ENCODE measurements at places on chromosomes 13 and 19.

GRCh38 chr13:52127378-52127777 is 1.5 kb downstream of the NEK5 start:
- no peak for DNase-seq

GRCh38 chr13:95471960-95472359 is 80.6 kb upstream of the CLDN10 start:
- DNase-seq, result no peak

DNA sequence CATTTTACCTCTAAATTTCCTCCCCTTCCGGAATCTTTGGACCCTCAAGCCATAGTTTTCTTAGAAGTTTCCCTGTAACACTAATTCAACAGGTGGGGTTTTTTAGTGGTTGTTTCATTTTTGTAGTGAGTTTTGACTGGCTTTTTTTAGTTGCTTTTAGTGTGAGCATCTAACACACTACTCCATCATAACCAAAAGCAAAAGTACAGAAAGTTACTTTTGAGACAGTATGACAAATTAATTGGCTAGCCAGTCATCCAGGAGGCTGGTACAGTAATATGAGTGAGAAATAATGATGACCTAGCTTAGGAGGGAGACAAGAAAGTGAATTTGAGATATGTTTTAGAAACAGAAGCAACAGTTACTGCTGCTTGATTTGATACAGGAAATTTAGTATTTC is 71.5 kb downstream of the DNAJC15 start:
- DNase-seq, result no peak

DNA sequence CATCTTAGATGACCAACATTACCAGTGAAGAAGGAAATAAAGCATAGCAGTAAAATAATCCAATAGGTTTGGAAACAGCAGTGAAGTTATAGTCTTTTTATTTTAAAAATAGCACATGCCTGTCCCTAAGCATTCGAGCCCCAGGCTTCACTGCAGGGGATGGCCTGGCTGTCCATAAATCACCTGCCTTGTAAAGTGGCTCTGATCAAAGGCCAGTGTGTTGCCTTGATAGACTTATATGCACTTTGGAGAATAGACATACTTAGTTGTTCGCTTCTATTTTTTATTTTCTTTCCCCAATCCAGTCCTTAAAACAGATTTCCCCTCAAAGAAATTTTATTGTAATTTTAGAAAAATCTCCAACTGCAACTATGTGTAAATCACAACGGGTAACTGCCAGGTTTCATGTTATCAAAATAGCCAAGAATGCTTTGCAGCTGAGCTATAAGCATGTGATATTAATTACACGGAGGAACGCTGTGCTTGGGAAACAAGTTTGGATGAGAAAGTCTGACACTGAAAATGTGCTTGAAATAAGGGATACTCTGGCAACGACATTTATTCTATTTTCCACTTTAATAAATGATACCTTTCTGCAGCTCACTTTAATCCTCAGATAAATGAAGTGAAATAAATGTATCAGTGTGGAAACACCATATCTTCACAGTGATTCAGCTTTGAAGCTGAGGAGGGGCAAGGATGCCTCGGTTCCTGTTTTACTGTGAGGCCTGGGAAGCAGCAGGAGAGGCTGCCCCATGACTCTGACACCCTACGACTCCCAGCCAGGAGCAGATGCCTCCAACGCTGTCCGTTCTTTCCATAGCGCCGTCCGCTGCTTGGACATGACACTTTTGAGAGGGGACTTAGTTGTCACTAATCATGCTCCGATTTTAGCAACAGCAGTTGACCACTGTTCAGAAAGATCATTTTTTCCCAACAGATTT is 5.5 kb upstream of the METTL21C start:
- DNase-seq, result no peak

DNA sequence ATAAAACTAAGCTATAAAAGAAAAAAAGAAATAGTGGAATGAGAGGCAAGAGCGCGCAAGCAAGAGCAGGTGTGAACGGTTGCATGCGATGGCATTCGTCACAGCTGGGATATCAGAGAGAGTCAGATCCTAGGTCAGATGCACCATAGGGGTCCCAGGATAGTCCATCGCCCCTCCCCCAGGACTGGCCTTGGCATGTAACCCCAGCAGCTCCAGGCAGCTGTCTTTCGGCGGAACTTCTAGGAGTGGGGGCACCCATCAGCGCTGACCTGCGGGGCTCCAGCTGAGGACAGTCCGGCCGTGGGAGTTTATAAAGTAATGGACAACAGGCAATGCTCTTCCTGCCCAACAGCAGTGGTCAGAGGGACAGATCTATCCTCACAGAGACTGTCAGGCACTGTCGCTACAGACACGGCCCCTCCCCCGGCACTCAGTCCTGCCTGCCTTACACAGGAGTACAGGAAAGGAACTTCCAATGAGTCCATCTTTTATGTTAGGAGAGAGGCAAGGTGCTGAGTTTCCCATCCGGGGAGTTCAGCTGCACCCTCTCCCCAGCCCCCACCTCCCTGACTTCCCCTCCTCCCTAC is 1.4 kb downstream of the SIAH3 start:
- no peak for DNase-seq

Data from activated effector memory CD4-positive, alpha-beta T cell treated with Interleukin-2 at 50 U/mL for 16 hours (primary cell).